ENCODE measurements at places on chromosomes 5 and 9. TPM values are rescaled to one million over a fixed set of nuclear protein-coding genes. Genes with fewer than 3 reads are reported as not detected.
A peak's percentile ranks its signal among the peaks of the same experiment; 100 is the strongest.

Gene ANKS6
- polyA plus RNA-seq, result 25.7 TPM

Gene KIAA0825
- 7.4 TPM for polyA plus RNA-seq

Gene DMRT3
- not detected for polyA plus RNA-seq

GRCh38 chr9:136619742-136620440 is 42.8 kb upstream of the EGFL7 start:
- DNase-seq, result no peak

- no peak for DNase-seq
Observed at GRCh38 chr5:127950707-127951391, 132.7 kb upstream of the SLC12A2 start.

DNA sequence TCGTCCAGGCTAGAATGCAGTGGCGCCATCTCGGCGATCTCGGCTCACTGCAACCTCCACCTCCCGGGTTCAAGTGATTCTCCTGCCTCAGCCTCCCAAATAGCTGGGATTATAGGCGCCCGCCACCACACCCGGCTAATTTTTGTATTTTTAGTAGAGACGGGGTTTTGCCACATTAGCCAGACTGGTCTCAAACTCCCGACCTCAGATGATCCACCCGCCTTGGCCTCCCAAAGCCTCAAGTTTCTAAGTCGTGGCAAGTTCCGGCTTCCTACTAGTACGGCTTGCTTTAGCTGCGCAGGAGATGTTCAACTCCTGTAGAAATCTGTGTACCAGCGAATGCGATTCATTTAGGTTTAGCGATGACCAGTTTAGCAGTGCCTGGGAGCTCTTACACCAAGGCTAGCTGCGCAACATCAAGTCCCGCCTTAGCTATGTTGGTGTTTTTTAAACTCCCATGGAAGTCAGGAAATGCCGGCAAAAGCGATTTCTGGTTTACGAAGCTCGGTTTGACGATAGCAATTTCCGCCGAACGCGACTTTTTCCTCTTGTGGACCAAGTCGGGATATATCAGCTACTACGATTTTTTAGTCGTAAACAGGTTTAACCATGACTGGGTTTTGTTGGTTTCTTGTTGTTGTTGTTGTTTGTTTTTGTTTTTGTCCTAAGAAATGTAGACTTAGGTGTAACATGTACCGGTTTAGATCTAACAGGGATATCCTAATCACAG is 46.4 kb downstream of the ANXA2R start:
- DNase-seq, result no peak

Gene PKN3
- 12.4 TPM for polyA plus RNA-seq

Gene DOCK8
- polyA plus RNA-seq, result 7.0 TPM

DNA sequence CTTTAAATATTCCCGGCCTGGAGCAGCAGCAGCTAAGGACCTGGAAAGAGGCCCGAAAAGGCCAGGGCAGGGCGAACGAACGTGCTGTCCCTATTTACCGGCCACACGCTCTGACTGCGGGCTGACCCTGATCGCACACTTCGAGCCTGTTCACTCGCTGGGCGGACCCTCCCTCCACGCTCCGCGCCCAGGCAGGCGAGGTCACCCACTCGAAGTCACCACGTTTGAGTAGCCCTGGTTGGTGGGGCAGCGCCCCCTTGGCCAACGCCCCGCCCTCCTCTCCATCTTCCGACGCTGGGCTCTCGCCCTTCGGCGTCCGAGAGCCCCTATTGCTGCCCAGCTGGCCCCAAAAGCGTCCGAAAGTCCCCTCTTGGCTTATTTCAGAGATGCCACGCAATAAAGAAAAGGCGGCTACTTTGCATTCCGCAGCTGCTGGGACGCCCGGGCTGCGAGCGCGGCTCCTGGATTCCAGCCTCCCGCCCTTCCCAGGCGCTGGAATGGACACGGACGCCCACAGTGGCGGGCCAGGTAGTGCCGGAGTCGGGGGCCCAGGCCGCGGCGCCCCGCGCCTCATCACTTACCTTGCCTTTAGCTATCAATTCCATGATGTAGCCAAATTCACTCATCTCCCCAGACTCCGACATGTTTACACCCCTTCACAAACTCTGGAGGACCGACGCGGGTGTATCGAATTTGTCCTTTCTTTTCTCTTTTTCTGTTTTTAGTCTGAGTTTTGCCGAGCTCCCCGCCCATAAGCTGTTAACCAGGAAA is 9.9 kb upstream of the TRIM36 start:
- no peak for DNase-seq

Gene CBY3
- polyA plus RNA-seq, result 0.28 TPM

- DNase-seq, result peak; percentile 44
Observed at GRCh38 chr9:130461218-130461630, 16.5 kb downstream of the ASS1 start.

DNA sequence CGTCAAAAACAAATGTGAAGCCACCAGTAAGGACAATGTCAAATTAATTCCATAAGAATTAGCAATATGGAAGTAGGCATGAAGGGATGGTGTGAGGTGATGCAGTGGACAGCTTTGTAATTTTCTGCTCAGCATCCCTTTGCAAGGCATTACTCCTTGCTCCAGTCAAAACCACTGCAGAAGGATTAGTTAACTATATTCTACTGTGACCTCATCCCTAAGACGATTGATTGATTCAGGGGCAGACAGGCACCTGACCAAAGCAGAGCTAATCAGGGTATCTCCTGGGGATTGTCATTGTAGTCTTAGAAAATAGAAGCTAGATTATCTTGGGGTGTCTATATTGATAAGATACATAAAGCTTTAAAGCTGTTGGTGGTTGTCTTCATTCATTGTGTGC is 98.7 kb downstream of the NMUR2 start:
- no peak for DNase-seq

Gene RANBP17
- polyA plus RNA-seq, result 32.9 TPM

DNA sequence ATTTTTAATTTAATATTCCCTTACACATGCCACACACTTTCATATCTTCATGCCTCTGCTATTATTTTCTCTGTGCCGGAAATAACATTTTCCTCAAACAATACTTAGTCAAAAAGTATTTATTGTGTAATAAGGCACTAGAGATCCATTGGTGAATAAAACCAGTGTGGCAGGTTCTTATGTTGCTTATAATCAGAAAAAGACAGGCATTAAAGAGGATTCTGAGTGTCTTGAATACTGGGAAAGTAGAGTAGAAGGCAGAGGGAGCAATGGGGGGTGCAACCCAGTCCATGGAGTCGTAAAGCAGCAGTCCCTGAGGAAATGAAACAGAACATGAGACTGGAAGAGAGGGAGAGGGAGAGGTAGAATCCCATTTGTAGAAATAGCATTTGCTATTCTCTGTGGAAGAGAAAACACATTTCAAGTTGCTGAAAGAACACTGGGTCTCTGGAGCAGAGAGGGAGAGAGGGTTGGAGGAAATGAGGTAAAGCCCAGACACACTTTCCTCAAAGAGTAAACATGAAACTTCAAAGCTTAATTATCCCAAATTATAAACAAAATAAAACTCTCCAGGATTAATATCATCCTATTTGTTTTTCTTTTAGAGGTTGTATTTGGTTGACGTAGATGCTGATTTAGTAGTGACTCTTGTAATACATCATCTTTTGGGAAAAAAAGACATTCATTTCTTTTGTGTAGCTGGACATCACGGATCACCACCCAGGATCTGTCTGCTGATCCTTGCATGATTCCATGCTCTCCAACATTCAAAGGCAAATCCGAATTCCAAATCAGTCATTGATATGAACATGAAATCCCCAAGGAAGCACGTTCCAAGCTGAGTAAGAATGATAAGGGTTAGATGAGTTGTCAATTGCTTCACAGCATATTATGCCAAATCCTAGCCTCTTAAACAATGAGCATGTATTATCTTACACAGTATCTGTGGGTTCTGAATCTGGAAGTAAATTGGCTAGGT is 37.4 kb upstream of the GRAMD2B start:
- no peak for DNase-seq

GRCh38 chr9:131228988-131229387 is 47.3 kb downstream of the FAM78A start:
- peak; percentile 46 for DNase-seq

DNA sequence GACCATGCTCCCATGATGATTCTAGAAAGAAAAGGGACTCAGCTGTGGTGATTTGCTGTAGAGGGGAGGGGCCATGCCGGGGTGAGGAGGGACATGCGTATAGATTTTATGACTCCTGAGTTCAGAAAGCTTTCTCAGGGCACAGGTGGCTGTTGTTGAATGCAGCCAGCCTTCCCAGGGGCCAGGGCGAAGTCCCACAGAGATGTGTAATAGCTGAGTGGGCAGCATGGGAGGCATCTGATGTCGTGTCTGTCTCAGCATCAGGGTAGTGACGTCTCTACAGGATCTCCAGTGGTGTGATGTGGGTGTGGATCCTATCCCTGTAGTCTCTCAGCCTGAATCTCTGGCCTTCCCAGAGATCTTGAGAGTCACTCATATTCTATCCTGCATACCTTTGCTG is 7.8 kb upstream of the BOD1 start:
- no peak for DNase-seq

- DNase-seq, result no peak
Observed at GRCh38 chr5:53469946-53470687, 10.3 kb upstream of the FST start.

- DNase-seq, result no peak
Observed at GRCh38 chr9:88221105-88221504, 82.8 kb upstream of the SPATA31C2 start.

DNA sequence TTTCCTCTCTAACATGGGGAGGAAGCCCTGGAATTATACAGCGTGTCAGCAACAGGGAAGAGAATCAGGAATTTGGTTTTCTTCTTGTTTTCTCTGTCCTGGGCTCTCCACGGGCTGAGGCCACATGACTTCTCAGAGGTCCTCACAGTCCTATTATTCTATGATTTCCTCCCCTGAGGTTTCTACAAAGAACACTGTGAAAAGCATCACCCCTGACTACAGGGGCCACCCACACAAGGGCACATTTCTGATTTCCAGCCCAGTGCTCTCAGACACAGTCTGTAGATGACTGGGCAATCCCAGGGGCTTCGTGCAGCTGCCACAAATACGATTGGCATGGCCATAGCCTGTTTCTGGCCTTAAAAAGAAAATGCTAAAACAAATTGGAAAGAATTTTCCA is 284.9 kb downstream of the CEMIP2 start:
- DNase-seq, result no peak

- no peak for DNase-seq
Observed at GRCh38 chr5:73495772-73496335, 2.4 kb upstream of the BTF3 start.

- DNase-seq, result no peak
Observed at GRCh38 chr5:72472031-72472430, 35.2 kb downstream of the ZNF366 start.

- no peak for DNase-seq
Observed at GRCh38 chr5:54514841-54515432, 2.6 kb upstream of the SNX18 start.

Gene ADAMTS2
- polyA plus RNA-seq, result 31.4 TPM

GRCh38 chr5:177610770-177611445 is 11.0 kb downstream of the B4GALT7 start:
- DNase-seq, result no peak

GRCh38 chr5:41707853-41708603 is 162.2 kb downstream of the OXCT1 start:
- DNase-seq, result no peak

GRCh38 chr9:96203867-96204501 is 98.0 kb downstream of the HSD17B3 start:
- DNase-seq, result no peak

Gene CYSRT1
- polyA plus RNA-seq, result 3.0 TPM

Gene BSPRY
- polyA plus RNA-seq, result 7.0 TPM

- DNase-seq, result no peak
Observed at GRCh38 chr5:37619353-37619752, 220.5 kb downstream of the GDNF start.

- no peak for DNase-seq
Observed at GRCh38 chr9:110978516-110978915, 59.8 kb downstream of the LPAR1 start.

- no peak for DNase-seq
Observed at GRCh38 chr9:16406526-16407225, 463.8 kb downstream of the BNC2 start.

Gene GEMIN5
- 24.1 TPM for polyA plus RNA-seq

Gene PPP2R2B
- polyA plus RNA-seq, result 0.29 TPM

- DNase-seq, result no peak
Observed at GRCh38 chr5:66617226-66617861, 21.2 kb downstream of the MAST4 start.

DNA sequence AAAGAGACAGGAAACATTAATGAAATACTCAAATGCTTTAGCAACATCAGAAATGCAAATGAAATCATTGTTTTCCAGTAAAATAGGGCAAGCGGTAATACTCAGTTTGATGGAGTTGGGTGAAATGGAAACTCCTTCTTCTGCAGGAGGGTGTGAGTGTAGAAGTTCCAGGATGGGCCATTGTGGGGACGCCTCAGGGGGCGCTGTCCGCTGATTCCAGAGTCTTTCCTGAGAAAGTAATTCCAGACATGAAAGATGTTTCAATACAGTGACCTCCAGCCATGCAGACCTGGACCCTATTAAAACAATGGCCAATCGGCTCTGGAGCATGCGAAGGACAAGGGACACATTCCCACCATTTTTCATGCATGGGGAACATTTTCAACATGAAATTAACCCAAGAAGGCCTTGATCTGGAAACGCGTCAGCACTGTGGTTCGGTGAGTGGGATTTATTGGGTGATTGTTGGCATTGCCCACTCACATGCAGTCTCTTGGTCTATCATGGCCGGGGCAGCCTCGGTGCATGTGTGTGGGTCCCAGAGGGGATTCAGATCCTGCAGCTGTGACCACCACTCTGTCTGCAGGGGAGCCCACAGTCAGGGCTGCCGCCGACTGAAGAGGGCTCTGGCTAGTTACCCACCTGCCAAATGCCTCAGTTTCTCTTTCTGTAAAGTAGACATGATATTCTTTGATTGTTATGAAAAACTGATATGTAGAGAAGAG is 132.6 kb upstream of the IRX4 start:
- DNase-seq, result no peak

Gene ZNF354C
- polyA plus RNA-seq, result 20.9 TPM

- no peak for DNase-seq
Observed at GRCh38 chr9:81530310-81530810, 159.0 kb downstream of the TLE1 start.

GRCh38 chr9:129068110-129068509 is 12.8 kb upstream of the DOLPP1 start:
- no peak for DNase-seq

DNA sequence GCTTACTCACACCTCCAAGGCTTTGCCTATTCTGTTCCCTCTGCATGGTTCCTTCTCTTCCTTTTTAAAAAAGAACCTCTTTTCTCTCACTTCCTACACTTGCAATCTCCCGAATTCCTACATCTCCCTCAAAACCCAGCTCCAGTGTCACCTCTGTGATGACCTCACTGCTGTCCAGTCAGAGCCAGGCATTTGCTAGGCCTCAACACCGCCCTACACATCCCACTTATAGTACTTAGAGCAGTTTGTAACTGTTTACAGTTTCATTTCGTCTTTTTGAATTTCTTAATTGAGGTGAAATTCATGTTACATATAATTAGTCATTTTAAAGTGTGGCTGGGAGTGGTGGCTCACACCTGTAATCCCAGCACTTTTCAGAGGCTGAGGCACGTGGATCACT is 30.8 kb downstream of the CD14 start:
- no peak for DNase-seq

Gene AIF1L
- 49.5 TPM for polyA plus RNA-seq

Gene ADAMTSL1
- polyA plus RNA-seq, result 16.4 TPM

Gene ORM2
- 1.3 TPM for polyA plus RNA-seq

Measured in right lung (tissue), 10 donors.